ENCODE measurements at places on chromosomes 13 and 19.

- no peak for DNase-seq
Observed at GRCh38 chr19:18566953-18567352, 4.7 kb upstream of the UBA52 start.

DNA sequence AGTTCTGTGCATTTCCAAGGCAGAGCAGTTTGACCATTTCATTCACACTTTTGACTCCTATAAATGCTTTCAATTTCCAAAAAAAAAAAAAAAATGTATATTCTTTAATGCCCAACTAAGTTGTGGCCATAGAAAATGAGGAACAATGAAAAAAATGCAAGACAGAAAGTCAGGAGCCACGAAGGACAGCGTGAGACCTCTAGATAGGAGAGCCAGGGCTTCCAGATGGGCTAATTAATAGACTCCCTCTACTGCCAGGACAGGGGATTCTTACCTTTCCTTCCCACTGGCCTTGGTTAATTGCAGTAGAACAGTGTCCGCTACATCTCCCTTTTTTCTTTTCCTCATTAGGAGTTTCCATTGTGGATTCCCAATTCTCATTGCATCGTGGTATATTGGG lies 8.6 kb downstream of the FPR3 start:
- no peak for DNase-seq

DNA sequence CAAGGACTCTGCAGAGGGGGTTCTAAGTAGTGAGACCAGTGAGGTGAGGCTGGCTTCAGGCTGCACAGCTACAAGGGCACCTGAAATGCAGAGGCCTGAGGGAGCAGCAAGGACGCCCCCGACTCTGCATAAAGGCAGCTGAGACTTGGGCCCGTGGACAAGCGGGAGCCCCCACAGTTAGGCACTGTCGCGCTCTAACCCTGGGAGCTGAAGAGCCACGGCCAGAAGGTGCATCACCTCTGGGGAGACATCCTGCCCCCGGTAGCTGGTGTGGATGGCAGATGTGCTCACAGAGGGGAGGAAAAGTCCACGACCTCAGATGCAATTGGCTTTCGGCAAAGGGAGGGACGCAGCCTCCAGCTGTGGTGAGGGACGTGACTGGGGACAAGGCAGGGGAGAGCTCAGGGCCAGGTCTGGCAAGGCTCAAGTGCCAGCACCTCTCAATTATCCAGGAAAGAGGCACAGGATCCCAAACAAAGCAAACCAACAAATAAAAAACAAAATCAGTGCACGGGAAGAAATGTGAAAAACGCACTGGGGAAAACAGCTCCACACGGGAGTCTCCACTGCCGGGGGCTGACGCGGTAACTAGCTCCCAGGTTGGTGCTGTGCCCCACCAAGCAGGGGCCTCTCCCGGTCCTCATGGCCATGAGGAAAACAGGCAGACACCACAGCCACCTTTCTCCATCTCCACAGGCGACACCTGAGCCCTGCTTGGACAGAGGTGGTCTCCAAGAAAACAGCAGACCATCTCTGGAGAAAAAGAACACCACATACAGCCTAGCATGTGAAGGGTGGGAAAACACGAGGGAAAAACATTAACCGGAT lies 23.0 kb upstream of the PLPP2 start:
- DNase-seq = no peak

DNA sequence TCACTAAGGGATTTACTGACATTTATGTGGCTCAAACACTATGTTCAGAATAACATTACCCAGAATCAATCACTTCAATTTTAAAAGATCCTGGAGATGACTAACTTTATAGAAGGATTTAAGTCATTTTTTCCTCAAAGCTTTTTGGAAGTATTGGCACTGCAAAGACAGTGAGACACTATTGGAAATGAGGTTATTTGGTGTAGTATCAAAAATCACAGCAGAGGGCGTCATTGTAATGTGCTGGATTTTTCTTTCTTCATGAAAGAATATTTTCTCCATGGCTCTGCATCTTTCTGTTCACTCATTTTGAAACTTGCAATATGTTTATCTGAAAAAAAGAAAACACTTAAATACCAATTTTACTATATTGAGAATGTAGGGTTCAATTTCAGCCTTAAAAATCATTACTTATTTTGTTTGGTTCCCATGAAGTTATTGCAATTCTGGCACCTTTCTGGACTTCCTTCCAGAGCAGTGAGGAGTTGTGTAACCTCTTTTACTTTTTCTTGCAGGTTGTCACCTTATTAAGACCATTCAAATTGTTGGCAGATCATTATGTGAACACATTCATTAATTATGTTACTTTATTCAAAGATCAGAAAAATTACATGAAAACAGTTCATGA lies 3.7 kb upstream of the CSNK1A1L start:
- DNase-seq = peak; percentile 35

DNA sequence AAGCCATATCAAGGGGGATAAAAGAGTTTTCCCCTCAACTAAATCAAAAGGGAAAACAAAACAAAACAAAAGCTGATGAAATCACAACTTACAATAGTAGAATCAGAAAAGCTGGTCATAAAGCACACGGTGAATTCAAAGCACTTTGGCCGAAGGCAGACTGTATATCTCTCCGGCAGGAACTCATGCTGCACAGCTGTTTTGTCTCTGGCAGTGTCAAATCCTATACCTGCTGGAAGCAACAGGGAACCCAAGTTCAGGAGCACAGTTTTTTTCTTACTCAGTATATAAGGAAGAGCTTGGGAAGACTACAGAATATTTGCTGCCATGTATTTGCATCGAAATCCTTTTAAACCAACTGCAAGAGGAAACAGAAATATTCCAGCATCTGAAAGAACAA lies 213.7 kb downstream of the RFC3 start:
- DNase-seq = no peak

GRCh38 chr19:41154060-41154459 lies 39.0 kb upstream of the CYP2S1 start:
- DNase-seq = no peak

- no peak for DNase-seq
Observed at GRCh38 chr13:112978561-112979405, 9.8 kb downstream of the MCF2L start.

DNA sequence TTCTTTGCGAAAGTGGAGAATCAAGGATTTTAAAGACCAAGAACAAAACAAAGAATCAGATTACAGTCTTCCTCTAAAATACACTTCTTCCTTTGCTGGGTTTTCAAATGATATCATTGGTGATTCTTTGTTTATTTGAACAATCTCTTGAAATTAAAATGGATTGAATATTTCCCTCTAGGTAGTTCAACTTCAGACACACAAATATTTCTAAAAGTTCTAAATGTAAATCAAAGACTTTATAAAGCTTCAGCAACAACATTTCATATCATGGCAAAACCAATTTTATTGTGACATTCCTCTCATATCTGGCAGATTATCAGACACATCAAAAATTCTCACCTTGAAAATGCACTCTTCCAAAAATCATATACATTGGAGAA lies 13.0 kb downstream of the ZIC2 start:
- DNase-seq = no peak

DNA sequence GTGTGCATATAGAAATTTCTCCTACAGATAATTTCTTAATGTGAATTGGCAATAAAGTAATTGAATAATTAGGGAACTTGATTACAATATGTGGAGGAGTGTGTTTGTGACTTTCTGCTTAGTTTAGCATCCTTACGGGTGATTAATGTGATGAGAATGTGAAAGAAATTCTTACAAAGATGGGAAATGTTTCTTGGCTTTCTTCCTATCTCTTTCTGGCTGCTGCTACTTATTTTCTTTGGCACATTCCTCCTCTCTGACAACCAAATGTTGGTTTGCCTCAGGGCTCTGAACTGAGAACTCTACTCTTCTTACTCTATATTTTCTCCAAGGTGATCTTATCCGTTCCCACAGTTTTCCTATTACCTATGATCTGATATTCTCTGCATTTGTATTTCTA lies 300.1 kb downstream of the TBC1D4 start:
- DNase-seq = peak; percentile 65

- no peak for DNase-seq
Observed at GRCh38 chr13:76825430-76825829, 60.8 kb downstream of the KCTD12 start.
